ENCODE measurements at places on chromosomes 4 and X. TPM values are rescaled to one million over a fixed set of nuclear protein-coding genes. Genes with fewer than 3 reads are reported as not detected.

Gene CYBB
- 10.2 TPM for polyA plus RNA-seq

Gene APLN
- polyA plus RNA-seq, result 6.5 TPM

Gene VEGFC
- polyA plus RNA-seq, result 11.2 TPM

Gene RHOXF2B
- polyA plus RNA-seq, result not detected

Gene TMEM35A
- 16.6 TPM for polyA plus RNA-seq

Gene TEX13C
- polyA plus RNA-seq, result not detected

Gene TMPRSS11B
- polyA plus RNA-seq, result 0.11 TPM

Gene NPY1R
- polyA plus RNA-seq, result 21.2 TPM

Gene TEX13D
- not detected for polyA plus RNA-seq

Gene HSD17B13
- 0.30 TPM for polyA plus RNA-seq

Gene BBS7
- polyA plus RNA-seq, result 27.0 TPM

Gene TSPAN6
- polyA plus RNA-seq, result 183 TPM

DNA sequence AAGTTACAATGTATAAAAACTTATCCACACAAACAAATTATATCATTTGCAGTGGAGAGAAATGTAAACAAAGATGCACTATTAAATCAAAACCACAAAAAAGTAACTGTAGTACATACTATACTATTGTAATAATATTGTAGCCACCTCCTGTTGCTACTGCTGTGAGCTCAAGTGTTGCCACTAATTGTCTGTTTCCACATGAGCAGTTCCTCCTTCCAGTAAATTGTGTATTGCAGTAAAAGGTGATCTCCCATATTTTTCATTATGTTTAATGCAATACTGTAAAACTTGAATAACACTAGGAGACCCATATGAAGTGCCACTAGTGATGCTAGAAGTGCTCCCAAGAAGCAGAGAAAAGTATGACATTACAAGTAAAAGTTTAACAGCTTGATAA is 11.7 kb downstream of the LIN54 start:
- DNase-seq, result no peak

DNA sequence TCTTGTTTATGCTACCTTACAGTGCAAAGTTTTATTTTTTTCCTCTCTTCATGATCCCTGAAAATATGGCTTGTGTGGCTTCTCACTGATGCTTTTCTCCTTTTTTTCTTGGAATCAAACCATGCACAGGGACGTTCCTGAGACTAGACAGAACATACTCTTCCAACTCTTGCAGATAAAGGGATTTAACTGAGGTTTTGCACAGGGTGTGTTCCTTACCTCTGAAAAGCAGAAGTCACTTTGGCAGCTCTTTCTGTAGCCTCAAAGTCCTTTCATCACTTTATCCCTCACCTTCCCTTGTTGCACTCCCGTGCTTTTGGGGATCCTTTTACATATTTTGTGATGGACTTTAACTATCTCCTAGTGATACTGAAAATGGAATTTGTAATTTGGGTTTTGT is 300.1 kb downstream of the SPRY1 start:
- no peak for DNase-seq

GRCh38 chr4:159349332-159349731 is 246.5 kb downstream of the RAPGEF2 start:
- DNase-seq, result no peak

GRCh38 chr4:40121515-40121914 is 64.9 kb downstream of the N4BP2 start:
- DNase-seq, result no peak

GRCh38 chr4:180060159-180060889 is 2182.9 kb upstream of the TENM3 start:
- DNase-seq, result no peak

DNA sequence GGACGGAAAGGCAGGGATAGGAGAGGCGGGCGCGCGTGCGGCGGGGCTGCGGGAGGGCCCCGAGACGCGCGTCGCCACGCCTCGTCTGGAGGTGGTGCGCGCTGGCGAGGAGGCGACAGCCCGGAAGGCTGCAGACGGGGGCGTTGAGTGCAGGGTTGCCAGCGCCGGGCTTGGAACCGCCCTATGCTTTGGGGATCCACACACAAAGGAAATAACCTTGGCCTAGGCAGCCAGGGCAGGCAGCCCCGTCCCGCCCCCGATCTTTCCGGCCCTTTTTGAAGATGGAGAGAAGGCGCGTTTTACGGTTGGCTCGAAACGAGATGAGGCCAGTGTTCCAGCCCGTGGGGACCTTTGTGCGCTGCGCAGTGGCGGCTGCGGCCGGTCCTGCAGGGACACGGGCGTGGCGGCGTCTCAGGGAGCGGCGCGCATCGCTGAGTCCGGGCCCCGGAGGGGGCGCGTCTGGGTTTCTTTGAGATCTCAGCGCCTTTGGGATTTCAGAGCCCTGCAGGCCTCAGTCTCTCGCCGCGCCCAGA is 50.8 kb upstream of the TRIM2 start:
- DNase-seq, result peak; percentile 29

DNA sequence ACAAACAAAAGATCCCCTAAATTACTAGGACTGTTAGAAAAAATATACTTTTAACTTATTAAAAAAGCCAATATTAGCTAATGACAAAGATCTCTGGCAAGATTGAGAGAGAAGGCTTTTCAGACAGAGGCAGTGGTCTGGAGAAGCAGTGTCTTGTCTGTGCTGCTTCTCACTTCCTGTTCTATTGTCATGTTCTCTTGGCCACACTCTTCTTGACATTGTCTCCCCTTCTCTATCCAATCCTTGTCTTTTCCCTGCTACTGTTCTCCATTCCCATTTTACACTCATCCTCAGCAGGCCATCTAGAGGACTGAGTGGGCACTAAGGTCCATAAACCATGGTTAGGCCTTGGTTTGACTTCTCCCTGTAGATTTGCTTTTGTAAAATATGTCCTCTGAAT is 14.0 kb upstream of the TAPT1 start:
- DNase-seq, result no peak

GRCh38 chr4:133594390-133595207 is 445.5 kb downstream of the PCDH10 start:
- no peak for DNase-seq

- no peak for DNase-seq
Measured at GRCh38 chr4:20281453-20281852, 29.7 kb downstream of the SLIT2 start.

GRCh38 chr4:18593297-18594002 is 571.9 kb upstream of the LCORL start:
- peak; percentile 56 for DNase-seq

DNA sequence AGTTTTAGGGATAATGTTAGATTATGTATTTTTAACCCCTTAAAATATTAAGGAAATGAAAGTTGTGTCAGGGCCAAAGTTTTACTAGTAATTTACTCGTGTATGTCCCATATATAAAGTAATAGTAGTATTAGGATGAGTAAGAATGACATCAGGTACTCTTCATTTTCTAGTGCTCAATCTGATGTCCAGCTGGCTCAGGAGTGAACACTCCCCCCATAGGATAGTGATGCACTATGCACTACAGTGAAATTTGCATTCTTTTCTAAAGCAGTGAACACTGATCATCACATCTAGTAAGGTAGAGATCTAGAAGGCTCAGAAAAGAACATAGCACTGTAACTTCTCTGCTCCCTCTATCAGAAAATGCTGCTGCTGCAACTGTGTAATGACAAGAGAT is 409.7 kb downstream of the GLUD2 start:
- DNase-seq, result no peak

- no peak for DNase-seq
Measured at GRCh38 chrX:78104447-78105176, 564 bp downstream of the PGK1 start.

GRCh38 chrX:131763674-131764073 is 219.8 kb downstream of the OR13H1 start:
- no peak for DNase-seq

DNA sequence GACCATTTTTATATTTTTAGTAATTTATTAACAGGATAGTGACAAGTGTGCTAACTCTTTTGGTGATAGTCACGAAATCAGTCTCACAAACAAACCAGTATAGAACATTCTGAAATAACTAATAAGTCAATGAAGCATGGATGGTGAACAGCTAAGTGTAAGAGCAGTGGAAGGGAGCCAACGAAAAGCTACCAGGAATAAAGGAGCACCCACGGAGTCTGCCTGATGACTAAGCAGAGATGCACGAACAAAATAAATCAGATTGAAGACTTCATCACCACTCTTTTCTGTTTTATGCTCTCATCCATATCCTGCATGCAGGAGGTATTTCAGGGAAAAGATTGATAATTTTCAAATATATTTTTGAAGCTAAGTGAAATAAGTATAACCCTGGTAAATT is 891.1 kb upstream of the HS3ST1 start:
- DNase-seq, result no peak

DNA sequence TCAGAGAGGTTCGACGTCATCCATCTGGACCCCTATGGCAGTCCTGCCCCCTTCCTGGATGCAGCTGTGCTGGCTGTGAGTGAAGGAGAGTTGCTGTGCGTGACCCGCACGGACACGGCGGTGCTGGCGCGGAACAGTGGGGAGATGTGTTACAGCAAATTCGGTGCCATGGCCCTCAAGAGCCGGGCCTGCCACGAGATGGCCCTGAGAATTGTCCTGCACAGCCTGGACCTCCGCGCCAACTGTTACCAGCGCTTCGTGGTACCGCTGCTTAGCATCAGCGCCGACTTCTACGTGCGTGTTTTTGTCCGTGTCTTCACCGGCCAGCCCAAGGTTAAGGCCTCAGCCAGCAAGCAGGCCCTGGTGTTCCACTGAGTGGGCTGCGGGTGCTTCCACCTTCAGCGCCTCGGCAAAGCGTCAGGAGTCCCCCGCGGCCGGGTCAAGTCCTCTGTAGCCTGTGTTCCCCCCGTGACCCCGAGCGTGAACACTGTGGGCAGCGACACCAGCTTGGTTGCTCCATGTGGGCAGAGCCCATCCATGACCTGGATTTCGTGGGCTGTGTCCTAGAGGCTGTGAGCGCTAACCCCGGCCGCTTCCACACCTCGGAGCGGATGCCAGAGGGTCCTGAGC is 186.7 kb upstream of the SLITRK2 start:
- no peak for DNase-seq

DNA sequence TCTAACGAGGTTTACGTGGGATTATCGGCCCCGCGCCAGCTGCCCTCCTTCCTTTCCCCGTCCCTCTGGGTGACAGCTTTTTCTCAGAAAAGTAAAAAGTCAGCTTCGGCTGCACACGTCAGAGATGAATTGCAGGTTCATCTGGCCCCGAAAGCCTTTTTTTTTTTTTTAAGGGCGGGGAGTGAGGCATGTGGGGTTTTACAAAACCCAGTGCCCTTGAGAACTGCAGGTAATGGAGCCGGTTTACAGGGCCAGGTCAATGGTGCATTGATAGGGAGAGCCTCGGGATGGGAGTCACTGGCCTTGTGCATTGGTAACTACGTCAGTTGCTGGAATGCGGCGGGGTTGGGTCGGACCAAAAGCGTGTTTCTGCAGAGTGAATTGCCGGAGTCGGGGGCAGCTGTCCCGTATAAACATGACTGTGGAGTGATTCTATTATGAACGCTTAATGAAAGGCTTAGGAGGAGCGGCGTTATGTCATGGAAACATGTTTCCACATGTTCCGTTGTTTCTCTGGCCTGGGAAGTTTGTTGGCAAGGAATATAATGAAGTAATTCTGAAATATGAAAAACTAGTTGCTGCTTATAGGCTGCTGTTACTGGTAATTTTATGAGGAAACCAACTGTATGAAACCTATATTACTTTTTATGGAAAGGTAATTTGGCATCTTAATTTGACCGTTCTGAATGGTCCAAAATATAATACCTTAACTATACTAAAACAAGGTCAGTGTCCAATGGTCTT is 1.1 kb downstream of the HSPA4L start:
- DNase-seq, result peak; percentile 37

- DNase-seq, result no peak
Measured at GRCh38 chr4:182351485-182351884, 108.3 kb downstream of the TENM3 start.

DNA sequence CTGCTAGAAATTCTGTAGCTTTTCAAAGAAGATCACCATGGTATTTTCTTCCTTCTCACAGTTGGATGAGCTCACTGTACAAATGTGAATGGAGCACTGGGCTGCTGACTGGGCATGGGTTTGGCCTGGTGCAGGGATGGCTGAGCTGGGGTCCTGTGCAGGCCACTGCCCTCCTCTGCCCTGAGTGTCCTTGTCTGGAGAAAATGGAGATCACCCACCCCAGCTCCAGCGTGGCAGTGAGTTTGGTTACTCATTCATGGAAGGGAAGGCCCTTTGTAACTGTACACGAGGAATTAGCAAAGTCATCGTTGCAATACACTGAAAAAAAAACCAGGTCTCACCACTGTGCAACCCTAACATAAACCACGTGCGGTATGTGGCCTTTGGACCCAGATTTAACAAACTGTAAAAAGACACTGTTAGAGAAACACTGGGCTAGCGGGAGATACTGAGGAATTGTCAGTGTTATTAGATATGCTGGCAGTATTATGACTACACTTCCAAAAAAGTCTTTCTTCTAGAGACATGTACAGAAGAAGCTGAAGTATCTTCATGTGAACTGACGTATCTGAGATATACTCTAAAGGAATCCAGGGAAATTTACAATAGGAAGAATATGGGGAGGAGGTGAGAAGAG is 16.1 kb upstream of the TBC1D14 start:
- no peak for DNase-seq

DNA sequence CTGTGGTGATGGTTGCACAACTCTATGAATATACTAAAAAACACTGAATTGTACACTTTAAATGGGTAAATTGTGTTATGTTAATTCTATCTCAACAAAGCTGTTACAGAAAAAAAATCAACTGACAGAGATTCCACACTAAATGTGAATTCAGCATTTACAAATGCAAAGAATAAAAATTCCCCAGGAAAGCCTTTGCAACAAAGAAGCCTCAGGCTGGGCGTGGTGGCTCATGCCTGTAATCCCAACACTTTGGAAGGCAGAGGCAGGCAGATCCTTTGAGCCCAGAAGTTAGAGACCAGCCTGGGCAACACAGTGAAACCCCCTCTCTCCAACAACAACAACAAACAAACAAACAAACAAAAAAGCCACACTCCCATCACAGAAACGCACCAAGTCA is 8.9 kb downstream of the BCLAF3 start:
- no peak for DNase-seq

All from left renal pelvis (tissue), 4 donors.